ENCODE measurements at places on chromosomes 5 and 9.
A peak's percentile ranks its signal among the peaks of the same experiment; 100 is the strongest.

DNA sequence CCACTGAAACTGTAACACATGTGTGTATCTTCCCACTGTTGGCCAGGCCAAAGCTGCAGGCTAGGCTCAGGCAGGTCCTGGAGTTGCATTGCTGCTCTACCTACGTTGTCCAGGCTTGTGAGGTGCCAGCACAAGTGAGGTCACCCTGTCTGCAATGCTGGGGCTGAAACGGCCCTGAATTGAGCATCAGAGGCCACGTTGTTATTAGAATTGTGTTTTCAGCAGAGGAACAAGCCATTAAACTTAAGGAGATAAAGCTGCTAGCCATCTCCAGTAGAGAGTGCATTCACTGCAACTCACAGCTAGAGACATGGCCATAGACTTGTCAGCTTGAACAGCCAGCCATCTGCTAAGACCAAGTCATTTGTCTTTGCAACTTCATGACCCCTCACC lies 191.8 kb downstream of the SEMA6A start:
- DNase-seq: no peak

DNA sequence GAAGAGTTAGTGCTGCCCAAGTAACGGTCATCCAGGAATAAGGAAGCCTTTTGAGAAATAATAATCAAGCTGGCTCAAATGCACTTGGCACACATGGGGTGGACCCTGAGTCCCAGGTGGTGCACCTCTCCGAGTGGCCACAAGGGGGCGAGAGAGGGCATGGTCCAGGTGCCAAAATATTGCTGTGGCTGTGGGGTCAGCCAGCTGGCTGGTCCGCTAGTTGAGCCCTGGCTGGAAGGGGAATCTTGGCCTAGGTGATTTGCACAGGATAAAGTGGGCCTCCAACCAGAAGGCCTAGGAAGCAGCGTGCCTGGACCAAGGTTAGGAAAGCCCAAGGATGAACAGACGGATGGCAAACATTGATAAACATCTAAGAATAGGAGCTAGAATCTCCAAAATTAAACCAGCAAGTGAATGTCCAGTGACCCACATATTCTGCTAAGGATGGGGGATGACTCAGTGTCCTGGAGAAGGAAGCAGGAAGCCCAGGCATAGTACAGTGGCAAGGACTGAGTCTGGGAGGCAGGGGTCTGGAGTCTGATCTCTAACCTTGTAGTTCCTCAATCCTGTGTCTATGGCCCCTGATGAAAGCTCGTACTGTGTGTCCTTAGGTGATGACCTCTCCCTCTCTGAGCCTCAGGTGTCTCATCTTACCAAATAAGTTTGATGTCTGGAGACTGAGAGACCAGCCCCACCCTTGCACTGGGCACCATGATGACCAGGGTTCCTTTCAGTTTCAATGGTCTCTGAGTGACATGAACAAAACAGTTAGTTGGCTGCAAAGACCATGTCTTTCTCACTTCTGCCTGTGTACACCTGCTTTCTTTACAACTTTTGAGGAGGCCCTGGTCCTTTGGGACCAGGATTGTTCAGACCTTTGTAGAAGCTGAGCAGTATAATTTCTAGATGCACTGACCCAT lies 19.2 kb upstream of the SHB start:
- DNase-seq: no peak

- no peak for DNase-seq
Measured at GRCh38 chr9:136093346-136093986, 1.6 kb downstream of the NACC2 start.

GRCh38 chr9:122988920-122989621 lies 44.4 kb upstream of the GPR21 start:
- no peak for DNase-seq

GRCh38 chr5:172670444-172670843 lies 29.4 kb downstream of the NEURL1B start:
- no peak for DNase-seq

GRCh38 chr9:95147452-95148207 lies 169.9 kb downstream of the FANCC start:
- DNase-seq: no peak

DNA sequence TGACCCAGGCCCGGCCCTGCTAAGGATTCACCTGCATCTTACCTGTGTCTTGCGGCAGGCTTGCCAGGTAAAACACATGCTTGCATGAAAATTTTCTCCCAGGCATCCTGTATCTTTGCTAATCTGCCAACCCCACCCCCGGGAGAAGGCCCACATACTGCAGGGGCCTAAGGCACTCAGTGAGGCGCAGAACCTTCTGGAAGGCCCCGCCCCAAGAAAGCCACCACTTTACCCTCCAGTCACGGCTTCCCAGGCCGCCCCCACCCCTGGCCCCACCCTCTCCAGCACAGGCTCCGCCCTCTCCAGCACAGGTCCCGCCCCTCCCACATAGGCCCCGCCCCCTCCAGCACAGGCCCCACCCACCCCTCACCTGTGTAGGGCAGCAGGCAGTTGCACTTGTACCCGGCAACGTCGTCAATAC lies 29.8 kb upstream of the SEC16A start:
- DNase-seq: no peak

DNA sequence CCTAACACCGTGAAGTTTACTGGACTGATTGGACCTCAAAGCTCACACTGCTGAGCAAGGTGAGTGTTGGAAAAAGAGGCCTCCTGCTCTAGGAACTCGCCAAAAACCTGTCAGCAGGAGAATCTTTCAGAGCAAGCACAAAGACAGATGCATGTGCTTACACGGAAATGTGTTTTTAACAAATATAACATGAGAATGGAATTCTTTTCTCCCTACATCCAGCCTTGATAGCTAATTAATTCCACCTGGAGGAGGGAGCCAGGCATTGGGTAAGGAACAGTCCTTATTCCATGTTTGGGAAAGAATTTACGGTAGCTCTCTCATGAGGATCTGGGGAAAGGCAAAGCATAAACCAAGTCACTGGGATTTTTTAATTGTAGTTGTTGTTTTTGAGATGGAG lies 98.8 kb downstream of the KLF4 start:
- DNase-seq: no peak

GRCh38 chr9:130344366-130344765 lies 78.8 kb downstream of the HMCN2 start:
- no peak for DNase-seq

- no peak for DNase-seq
Measured at GRCh38 chr5:14211818-14212803, 69.0 kb downstream of the TRIO start.

DNA sequence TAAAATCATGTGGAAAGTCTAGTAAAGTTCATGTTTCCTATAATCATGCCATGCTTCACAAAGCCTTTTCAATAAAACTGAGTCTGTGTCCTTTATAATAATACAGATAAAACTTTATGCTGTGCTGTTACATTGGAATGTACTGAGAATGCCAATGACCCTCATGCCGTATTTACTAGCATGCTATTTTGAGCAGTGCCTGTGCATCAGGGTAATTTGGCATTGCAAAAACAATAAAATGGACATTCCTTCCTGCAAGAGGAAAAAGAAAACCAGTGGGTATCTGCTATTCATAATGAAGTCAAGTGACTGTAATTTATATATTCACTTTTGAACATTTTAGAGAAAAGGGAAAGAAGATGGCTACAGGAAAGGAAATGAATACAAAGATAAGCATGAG lies 159.0 kb downstream of the PBX3 start:
- DNase-seq: no peak

GRCh38 chr9:115423646-115424045 lies 305.7 kb upstream of the TNC start:
- DNase-seq: no peak

DNA sequence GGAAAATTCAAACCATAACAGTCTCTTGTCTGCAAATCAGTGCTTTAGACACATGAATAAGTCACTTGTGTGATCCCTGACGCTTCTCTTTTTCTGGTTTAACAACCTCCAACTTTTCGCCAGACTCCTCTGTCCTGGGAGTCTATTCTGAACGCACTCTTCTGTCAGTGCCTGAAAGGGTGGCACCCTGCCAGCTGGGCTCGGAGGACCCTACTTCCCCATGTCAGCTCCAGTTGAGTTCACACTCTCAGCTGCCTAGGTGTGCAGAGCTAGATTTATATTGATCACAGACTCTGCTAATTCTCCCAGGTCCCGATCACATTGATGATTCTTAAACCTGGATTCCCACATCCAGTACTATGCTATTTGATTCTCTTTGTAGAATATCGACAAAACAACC lies 649.1 kb downstream of the BNC2 start:
- DNase-seq: no peak

- no peak for DNase-seq
Measured at GRCh38 chr5:179251276-179251969, 93.8 kb downstream of the ADAMTS2 start.

GRCh38 chr5:170053896-170054295 lies 51.8 kb upstream of the FOXI1 start:
- DNase-seq: no peak

DNA sequence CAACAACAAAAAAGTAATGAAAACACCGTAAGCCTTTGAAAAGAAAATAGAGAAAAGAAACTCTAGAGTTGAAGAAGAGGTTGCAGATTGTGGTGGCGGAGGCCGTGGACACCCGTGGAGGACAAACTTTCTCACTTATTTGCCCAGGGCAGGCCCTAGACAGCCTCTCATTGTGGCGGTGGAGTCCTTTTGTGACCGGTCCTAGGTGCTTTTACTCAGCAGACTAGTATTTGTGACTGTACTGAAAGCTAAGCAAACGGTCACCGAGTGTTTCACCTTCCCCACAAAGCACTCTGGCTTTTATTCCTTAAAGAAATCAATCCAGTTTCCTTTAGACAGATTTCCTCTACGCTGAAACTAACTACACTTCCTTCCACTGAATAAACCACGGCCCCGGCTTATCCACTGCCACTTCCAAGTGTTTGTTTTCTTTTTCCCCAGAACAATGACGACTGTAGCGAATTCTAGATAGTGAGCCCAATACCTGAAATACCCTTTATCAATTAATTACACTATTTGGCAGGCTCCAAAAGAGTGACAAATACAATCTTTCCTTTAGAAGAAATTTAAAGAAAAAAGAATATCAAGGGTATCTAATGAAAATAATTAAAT lies 210.2 kb upstream of the TARS1 start:
- DNase-seq: no peak

GRCh38 chr5:2747363-2748162 lies 3.9 kb downstream of the IRX2 start:
- DNase-seq: no peak

GRCh38 chr5:169549453-169550100 lies 34.0 kb upstream of the SPDL1 start:
- DNase-seq: no peak

DNA sequence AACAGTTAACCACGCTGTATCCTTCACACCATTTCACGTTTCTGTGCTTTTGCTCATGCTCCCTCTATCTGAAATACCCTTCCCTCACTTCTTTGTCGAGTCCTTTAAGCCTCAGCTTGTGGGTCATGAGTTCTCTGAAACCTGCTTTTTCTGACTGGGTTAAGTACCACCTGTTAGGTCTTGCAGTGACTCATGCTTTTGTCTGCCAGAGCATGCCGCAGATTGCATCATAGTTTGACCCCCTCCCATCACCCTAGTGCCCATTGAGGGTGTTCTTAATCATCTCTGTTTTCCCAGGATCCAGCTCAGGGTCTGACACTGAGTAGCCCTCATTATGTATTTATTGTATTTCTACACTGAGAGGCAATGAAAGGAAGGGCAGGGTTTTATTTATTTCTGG lies 190.2 kb downstream of the ASTN2 start:
- peak; percentile 63 for DNase-seq

GRCh38 chr5:116847960-116848359 lies 273.3 kb upstream of the SEMA6A start:
- DNase-seq: no peak

DNA sequence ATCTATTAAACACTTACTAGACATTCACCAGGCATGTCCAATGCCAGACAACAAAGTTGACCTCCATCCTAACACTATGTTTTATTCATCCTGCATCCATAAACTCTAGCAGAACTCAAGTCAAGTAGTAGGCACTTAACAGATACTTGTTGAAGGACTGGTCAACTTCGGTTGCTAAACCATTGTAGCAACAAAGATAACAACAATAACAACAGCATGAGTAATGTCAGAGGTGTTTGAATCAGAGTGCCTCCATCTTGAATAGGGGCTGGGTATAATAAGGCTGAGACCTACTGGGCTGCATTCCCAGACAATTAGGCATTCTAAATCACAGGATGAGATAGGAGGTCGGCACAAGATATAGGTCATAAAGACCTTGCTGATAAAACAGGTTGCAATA lies 180.5 kb upstream of the ZNF462 start:
- no peak for DNase-seq

GRCh38 chr5:104915226-104915625 lies 1352.6 kb upstream of the NUDT12 start:
- DNase-seq: no peak

DNA sequence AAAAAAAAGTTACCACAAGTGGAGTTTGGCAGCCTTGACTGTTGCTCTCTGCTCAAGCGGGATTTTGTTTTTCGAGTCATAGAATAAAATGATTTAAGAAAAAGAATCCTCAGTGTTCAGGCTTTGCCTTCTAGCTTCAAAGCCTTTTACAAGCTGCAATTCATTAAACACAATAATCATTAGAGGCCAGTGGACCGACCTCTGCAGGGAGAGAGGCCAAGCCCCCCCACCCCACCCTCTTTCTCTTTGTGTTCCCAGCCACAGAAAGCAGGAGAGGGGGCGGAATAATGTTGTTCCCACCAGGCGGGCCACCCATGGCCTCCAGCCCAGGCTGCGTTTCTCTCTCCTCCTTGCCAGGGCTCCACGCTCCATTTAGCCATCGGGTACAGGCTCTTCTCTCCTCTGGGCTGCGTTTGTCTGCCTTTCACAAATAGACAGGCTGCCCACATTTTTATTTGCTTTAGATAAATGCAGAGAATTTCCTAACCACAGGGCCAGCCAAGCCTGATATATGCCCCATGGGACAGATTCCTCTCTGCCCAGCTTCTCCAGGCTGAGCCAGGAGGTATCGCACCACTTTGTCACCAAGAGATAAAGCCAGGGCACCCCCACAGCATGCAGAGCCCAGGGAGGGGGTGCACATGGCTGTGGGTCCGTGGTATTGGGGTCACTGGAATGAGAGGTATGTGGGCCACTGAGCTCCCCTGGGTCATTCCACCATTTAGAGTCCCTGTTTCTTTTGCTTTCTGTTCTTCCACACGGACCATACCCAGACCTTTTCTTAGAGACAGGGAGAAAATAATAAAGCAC lies 318.8 kb downstream of the PIK3R1 start:
- DNase-seq: no peak

DNA sequence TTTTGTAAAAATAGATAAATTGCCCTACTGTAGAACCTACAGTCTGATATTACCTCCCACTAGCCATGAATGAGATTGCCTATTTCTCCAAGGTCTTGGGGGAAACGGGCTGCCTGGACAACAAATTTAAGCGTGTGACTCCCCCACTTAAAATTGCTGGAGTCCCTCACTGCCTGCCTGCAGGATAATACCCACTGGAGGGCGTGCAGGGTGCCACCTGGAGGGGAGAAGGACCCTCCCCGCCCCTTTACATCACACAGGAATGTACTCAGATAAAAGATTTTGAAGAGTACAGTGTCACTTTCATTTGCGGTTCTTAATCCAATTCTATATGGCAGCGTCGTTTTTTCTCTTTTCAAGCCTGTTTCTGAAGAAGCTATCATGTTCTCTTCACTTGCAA lies 6.2 kb upstream of the TRIM7 start:
- DNase-seq: no peak

- DNase-seq: no peak
Measured at GRCh38 chr9:18668944-18669343, 195.0 kb downstream of the ADAMTSL1 start.
